ENCODE measurements at places on chromosomes 12 and 14. TPM values are rescaled to one million over a fixed set of nuclear protein-coding genes. Genes with fewer than 3 reads are reported as not detected.
A peak's percentile ranks its signal among the peaks of the same experiment; 100 is the strongest.

DNA sequence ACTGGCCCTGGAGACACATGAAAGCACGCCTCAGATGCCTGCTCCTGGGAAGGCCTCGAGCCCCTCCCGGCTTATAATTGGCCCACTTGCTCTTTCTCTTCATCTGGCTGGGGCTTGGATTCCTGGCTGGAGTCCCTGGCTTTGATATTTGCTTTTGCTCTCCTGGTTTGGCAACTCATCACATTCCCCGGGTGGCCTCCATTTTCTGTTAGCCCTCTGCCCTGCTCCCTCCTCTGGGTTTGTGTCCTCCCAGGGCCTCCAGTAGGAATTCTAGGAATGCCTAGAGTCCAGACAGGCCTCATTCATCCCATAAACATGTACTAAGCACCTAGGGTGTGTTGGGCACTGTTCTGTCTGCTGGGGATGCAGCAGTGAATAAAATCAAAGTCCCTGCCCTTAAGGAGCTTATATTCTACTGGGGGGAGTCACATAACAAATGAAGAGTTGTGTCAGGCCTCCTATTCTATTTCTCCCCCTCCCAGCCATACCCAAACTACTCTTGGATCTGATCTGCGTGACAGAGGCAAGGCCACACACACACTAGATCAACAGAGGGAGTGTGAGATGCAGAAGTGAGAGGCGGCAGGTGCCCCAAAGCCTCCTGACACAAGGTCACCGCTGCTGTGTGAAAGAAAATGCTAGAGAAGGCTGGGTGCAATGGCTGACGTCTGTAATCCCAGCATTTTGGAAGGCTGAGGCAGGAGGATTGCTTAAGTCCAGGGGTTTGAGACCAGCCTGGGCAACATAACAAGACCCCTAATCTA is 21.3 kb upstream of the TSPAN9 start:
- no peak overlapping the region for H3K4me3 ChIP-seq
- H3K27ac ChIP-seq: no peak overlapping the region
- peaks cover 7% of the 10 kb centered on the region for H3K4me1 ChIP-seq
- H3K36me3 ChIP-seq: no peaks in the 10 kb centered on the region

GRCh38 chr14:101707863-101708620 is 53.5 kb upstream of the PPP2R5C start:
- peaks cover 25% of the 10 kb centered on the region for H3K4me1 ChIP-seq
- no peaks in the 10 kb centered on the region for H3K27me3 ChIP-seq
- H3K4me3 ChIP-seq: no peak overlapping the region
- DNase-seq: no peak
- H3K36me3 ChIP-seq: no peaks in the 10 kb centered on the region

DNA sequence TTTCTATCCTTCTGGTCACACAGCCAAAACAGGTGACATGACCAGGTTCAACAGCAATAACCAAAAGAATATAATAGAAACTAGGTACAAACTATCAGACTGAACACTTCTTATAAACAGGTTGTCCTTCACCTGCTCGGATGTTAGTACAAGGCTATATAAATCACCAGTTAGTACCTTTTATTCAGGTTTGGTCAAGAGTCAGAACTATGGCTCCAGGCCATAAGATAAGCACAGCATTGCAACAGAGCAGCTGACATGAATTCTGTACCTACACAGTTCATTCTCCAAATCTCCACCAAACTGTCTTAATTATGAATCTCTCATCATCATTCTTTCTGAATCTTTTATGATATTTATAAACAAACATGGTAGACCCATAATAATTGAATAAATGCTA is 123.9 kb downstream of the DIO2 start:
- no peak for DNase-seq
- H3K36me3 ChIP-seq: no peaks in the 10 kb centered on the region
- H3K4me3 ChIP-seq: no peak overlapping the region
- no peak overlapping the region for H3K27ac ChIP-seq
- H3K27me3 ChIP-seq: no peaks in the 10 kb centered on the region
- H3K4me1 ChIP-seq: no peaks in the 10 kb centered on the region

DNA sequence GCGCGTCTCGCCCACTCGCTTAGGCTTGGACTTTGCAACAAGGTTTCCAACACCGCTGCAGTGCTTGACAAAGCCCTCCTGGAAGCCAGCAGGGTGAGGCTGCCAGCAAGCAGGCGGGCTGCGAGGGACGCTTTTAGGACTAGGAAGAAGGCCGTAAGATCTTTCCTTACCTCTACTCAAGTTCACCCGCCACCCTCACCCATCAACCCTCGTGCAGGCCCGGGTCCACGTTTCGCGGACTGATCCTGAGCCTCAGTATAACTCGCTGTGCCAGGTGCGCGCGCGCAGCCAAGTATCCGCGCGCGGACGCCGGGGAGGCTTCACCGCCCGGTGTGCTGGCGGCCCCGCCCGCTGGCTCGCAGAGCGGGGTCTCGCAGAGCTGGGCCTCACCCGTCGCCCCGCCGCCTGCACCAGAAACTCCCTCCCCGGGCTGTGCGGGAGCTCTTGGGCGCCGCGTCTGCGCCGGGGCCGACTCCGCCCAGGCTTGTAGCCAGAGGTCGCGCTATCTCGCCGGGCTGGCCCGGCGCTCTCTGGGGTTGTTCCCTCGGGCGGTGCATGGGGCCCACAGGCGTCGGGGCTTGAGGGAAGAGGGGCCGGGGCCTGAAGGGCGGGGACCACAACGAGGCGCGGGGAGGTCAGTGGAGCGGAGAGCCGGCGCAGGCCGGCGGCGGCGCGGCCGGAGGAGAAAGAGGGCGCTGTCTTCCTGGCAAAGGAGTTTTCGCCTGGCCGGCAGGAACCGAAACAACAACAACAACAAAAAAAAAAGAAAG is 7.6 kb upstream of the SIX1 start:
- H3K36me3 ChIP-seq: no peaks in the 10 kb centered on the region
- peak; percentile 78 for DNase-seq
- H3K27ac ChIP-seq: no peak overlapping the region
- H3K4me1 ChIP-seq: peaks cover 28% of the 10 kb centered on the region
- peaks cover 85% of the 10 kb centered on the region for H3K27me3 ChIP-seq
- peak overlapping the region; percentile 70 for H3K4me3 ChIP-seq

Gene RNF31
- 52.3 TPM for total RNA-seq

Gene GLIPR1L1
- not detected for total RNA-seq

Gene CTSG
- 9.7 TPM for total RNA-seq

Data from upper lobe of right lung (tissue), 1 donor.